ENCODE measurements at places on chromosomes 16 and 17. TPM values are rescaled to one million over a fixed set of nuclear protein-coding genes. Genes with fewer than 3 reads are reported as not detected.

OSGIN1 gene
- 3.6 TPM for polyA plus RNA-seq

CNGB1 gene
- not detected for polyA plus RNA-seq

CHRNE gene
- polyA plus RNA-seq, result 63.6 TPM

RHOT2 gene
- polyA plus RNA-seq, result 101 TPM

GRAPL gene
- polyA plus RNA-seq, result 1.1 TPM

AXIN1 gene
- 10.2 TPM for polyA plus RNA-seq

DNA sequence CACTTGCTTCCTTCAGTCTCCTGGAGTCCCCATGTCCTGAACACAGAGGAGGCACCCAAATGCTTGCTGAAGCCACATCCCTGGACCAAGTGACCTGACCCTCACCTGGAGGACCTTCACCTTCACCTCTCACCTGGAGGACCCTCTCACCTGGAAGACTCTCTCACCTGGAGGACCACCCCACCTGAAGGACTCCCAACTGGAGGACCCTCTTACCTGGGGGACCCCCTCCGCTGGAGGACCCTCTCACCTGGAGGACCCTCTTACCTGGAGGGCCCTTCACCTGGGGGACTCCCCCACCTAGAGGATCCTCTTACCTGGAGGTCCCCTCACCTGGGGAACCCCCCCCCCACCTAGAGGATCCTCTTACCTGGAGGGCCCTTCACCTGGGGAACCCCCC is 573 bp upstream of the CDK10 start:
- DNase-seq, result no peak

DNA sequence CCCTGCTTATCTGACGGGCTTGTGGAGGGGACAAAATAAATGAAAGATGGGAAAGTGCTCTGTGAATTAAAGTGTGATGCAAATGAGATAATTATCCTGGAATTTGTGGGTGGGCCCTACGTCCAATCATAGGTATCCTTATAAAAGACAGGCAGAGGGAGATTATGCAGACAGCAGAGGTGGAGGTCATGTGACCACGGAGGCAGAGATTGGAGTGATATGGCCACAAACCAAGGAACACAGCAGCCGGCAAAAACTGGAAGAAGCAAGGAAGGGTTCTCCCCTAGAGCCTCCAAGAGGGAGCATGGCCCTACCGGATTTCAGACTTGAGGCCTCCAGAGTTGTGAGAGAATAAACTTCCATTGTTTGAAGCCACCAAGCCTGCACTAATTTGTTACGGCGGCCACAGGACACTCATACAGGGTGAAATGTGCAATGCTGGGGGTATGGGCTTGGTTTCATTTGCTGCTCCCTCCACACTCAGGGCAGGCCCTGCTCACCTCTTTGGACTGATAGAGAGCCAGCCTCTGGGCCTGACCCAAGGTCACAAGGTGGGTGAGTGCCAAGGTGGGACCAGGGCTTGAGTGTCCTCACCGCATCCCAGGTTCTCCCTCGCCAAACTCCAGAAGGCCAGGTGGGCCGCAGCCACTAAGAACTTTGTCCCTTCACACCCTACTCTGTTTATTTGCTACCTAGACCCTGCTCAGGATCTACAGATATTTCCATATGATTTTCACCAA is 149.6 kb upstream of the TNRC6C start:
- no peak for DNase-seq

GRCh38 chr17:32814836-32815235 is 62.1 kb downstream of the MYO1D start:
- DNase-seq, result no peak

- peak; percentile 86 for DNase-seq
Observed at GRCh38 chr16:89289428-89290395, 72.2 kb downstream of the ZNF778 start.

DNA sequence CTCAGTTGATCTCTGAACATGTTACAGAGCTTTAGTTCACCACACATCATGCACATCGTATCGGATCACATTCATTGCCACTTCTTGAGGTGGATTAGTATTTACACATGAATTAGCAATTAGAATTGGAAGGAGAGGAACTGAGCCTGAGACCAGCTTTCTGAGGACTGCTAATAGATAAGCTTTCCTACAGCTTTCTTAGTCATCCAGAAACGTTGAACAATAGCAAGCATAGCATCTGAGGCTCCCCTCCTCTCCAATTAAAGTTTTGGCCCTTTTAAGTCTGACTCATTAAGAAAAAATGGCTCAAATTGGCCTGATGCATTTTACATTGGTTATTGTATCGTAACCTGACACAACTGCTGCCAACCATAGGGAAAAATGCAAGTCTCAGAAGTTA is 1130.4 kb downstream of the CDH8 start:
- no peak for DNase-seq

GRCh38 chr16:3028716-3029319 is 5.0 kb downstream of the THOC6 start:
- DNase-seq, result no peak

Data from right cardiac atrium (tissue), 5 donors.